ENCODE measurements at places on chromosomes 5 and 9.

- peak; percentile 35 for DNase-seq
These were observed 2.7 kb upstream of the EBF1 start for GRCh38 chr5:159102311-159102934.

GRCh38 chr5:123790226-123790625, 278.2 kb downstream of the CSNK1G3 start:
- DNase-seq, result no peak

DNA sequence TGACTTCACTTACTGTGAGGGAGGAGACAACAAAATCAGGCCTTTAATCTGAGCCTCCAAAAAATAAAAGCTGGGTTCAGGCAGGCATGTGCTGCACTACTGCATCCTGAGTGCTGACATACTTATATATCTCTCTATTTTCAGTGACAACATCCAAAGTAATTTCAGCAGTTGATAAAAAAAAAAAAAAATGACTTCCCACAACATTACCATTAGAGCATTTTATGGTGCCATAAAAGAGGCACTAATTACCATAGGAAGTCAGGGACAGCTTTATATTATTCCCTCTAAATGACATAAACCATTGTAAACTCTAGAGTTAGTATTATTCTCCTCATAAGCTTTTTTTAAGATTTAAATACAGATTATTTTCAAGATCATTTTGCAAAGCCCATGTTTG, 346.1 kb downstream of the SLCO4C1 start:
- no peak for DNase-seq

GRCh38 chr5:148107608-148108007, 43.8 kb downstream of the SPINK5 start:
- DNase-seq, result no peak

GRCh38 chr5:72651779-72652178, 144.6 kb upstream of the ZNF366 start:
- DNase-seq, result no peak

DNA sequence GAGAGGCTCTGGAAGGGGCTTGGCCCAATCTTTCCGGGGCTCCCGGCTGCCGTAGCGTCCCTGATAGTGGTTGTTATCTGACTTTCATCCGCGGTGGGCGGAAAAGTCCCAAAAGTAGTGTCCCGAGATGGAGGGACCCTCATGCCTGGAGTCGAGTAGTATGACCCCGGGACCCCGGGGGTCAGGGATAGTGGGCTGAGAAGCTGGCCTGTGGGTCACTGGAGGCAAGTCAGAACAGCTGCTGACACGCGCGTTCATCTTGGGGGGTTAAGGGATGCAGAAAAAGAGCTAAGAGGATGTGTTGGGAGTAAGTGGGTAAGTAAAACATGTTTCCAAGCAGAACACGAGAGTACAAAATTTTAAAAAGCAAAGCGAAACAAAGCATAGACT, 123.4 kb downstream of the TMEM161B start:
- no peak for DNase-seq

DNA sequence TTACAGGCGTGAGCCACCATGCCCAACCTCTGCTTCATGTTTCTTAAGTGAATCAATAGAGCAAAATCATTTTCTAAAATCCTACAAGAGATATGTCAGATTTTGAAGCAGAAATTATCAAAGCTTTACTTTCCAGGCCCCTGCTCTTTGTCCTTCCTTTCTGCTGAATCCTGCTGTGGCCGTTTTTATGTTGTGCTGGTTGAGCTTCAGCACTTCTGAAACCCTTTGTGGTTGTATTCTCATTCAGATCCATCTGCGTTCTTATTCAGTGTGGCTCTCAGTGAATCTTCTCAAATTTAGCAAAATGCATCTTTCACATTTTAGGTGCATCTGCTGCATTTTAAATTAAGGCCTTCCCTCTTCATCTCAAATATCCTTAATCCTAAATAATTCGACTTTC, 26.0 kb downstream of the JMY start:
- no peak for DNase-seq

GRCh38 chr5:143275512-143276363, 127.7 kb downstream of the NR3C1 start:
- no peak for DNase-seq

- DNase-seq, result no peak
These were observed 43.1 kb downstream of the ELL2 start for GRCh38 chr5:95918421-95919006.

GRCh38 chr9:128689293-128689774, 312 bp downstream of the SET start:
- DNase-seq, result no peak

DNA sequence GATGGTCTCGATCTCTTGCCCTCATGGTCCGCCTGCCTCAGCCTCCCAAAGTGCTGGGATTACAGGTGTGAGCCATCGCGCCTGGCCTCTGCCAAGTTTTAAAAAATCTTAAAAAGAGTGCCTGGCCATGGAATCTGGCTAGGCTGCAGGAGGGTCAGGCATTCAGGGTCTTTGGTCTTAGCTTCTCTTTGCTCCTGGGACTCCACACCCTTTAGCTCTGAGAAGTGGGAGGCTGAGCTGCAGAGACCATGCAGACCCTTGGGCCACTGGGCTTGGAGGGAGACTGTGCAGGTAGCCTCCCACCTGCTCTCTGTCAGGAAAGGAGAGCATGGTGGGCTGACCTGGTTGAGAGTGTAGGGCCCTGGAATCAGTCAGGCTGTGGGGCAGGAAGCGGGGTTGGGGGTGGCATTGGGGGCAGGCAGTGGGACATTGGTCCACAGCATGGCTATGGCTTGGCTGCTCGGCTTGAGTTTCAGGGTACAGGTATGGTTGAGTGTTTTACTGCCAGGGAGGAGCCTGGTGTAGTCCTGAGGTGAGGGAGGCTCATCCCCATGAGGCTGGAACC, 20.8 kb downstream of the PHF2 start:
- DNase-seq, result no peak

DNA sequence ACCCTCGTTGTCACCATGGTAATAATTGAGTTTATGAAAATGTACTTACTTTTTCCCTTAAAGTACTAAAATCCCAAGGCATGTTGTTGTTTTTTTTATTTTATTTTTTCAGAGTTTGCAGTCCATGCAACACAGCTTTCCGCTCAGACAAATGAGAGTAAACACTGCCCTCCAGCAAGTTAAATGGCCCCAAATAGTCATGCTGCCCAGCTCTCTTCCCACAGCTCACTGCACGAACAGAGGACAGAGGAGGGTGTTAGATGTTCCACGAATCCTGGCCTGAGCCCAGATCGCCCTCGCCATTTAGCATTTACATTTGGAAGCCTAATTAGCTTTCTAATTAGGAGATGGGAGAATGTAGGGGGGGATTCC, 1.9 kb downstream of the NIM1K start:
- no peak for DNase-seq

DNA sequence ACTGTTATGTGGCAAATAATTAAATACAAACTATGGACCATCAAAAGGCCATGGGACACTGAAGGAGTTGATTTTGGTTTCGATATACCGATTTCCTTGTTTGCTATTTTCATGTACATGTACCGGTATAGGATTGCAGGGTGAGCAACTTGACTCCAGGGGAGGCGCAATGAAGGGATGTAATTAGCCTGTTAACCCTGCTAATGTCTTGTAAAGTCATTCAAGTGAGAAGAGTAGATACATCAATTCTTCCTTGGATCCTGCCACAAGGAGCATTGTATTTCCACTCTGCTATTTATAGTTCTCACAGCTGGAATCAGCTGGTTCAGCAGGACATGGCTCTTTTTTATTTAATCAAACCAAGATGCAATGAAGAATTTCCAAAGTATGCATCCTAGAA, 102.0 kb downstream of the STK32A start:
- DNase-seq, result peak; percentile 19

DNA sequence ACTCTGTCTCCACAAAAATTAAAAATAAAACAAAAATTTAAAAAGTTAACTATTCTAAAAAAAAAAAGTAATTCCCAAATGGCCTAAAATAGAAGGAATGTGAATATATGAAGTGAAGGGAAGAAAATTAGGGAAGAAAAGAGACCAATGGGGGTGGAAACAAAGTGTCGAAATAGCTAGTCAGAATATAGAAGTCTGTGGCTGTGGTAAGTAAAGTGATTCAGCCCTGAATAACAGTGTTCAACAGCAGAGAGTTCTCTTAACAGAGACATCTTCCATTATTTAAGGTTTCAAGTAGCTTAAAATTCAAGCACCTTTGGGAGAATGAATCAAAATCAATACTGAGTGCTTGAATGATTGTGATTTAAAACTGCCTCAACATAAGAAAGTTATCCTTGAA, 51.7 kb downstream of the LPAR1 start:
- no peak for DNase-seq

GRCh38 chr5:1068895-1069719, 42.8 kb downstream of the SLC12A7 start:
- DNase-seq, result no peak

DNA sequence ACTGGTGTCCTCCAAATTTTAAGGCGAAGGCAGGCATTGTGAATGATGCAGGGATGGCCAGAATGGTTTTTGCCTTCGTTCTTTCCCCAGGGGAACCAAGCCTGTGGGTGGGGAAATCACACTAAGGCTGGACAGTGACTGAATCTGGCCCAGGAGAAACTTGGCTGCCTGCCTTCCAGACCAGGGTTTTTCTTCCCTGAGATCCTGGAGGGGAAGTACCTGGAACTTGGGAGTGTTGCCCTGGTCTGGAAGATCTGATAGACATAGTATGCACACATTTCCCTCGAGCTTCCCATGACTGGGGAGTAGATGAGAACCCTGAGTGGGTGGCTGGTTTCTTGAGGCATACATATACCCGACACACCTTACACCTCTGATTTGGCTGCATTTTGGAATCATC, 664 bp upstream of the IL11RA start:
- peak; percentile 52 for DNase-seq

DNA sequence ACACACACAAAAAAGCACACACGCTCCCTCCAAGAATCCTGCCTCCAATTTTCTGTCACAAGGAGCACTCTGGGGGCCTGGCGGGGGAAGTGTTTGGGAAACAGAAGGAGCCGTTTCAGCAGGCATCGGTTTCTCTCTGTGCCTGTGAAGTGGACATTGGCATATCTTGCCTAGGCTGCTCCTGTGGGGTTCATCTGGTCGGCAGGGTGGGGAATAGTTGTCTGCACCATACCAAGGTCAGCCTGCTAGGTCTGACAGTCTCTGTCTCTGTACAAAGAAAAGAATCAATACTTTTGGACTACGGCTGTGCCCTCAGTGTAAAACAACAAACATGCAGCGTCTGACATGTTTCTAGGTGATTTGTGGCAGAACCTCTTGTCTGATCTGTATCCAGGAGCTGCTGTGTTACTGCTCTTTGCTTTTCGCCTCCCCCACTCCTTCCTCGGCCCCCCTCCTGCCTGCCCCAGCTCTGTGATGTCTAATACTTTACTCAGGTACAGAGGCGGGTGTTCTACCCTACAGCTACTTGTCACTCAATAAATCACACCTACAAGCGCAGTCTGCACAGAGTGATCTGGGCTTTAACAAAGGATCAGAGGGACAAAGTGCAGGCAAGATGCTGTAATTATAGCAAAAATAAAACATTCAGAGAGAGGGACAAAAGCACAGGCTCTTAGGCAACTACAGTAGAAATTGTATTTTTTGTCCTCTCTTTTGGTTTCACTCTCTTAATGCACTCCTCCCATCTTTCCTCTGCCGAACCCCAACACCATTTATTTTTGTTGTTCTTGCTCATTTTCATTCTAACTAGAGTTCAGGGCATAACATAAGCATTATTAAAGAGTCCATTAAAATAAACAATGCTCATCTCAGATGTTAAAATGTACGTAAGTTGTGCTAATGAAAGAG, 216.7 kb downstream of the BNC2 start:
- no peak for DNase-seq

- no peak for DNase-seq
These were observed 13.2 kb downstream of the TSC1 start for GRCh38 chr9:132931178-132931735.

- no peak for DNase-seq
These were observed 145.3 kb upstream of the ADCY2 start for GRCh38 chr5:7250611-7251010.

DNA sequence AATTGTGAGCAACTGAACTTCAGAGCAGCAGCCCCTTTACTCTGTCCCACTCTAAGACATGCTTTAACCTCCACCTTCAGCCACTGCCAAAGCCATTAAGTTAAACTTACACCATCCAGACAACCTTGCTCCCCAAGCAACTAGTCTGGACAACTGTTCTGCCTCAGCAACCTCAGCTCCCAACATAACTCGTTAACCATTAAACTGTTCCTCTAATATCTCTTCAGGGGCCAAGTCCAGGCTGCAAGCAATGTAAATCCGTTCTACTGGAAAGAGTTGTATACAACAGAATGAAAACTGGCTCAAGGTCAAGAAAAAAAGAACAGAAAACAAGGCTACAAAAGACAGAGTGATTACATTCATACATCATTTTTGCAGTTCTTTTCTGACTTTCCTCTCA, 131.7 kb upstream of the TARS1 start:
- peak; percentile 15 for DNase-seq

GRCh38 chr9:137042751-137043727, 2.9 kb downstream of the NPDC1 start:
- DNase-seq, result no peak

GRCh38 chr5:36844305-36844704, 32.3 kb upstream of the NIPBL start:
- DNase-seq, result no peak

DNA sequence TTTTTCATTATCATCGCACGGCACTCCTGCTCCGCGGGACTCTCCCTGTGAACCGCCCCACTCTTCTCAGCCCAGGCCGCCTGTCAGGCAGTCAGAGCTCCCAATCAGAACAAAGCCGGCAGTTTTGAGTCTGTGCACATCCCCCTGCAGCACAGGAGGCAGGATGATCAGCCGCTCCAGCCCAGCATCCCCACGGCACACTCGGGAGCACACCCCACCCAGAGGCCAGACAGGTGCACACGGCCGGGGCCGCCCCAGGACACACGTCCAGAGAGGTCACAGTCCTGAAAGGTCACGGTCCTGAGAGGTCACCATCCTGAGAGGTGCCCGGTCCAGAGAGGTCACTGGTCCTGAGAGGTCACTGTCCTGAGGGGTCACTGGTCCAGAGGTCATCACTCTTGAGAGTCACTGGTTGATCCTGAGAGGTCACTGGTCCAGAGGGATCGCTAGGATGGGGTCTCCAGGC, 8.4 kb downstream of the TPPP start:
- no peak for DNase-seq

DNA sequence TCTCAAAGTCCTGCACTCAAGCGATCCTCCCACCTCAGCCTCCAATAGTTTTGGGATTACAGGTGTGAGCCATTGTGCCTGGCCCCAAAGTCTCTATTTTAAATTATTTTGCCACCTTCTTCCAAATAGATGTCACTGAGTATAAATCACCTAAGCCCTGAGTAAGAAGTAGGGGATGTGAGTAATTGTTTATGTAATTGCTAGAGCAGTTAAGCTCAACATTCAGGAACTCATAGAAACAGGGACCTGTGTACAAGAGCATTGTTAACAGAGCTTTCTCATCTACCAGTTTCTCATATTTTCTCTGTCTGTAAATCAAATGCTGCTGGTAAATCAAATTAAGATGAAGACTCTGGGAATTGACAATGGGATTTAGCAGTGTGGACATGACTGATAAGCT, 26.3 kb downstream of the CDK7 start:
- no peak for DNase-seq

- DNase-seq, result no peak
These were observed 222.2 kb downstream of the TMEM167A start for GRCh38 chr5:82854956-82855355.

GRCh38 chr5:44887722-44888121, 79.0 kb downstream of the MRPS30 start:
- DNase-seq, result no peak

- peak; percentile 98 for DNase-seq
These were observed 97.2 kb downstream of the SH3TC2 start for GRCh38 chr5:148965511-148966265.

GRCh38 chr5:97405941-97406340, 222.9 kb upstream of the RIOK2 start:
- no peak for DNase-seq

GRCh38 chr9:38652044-38652443, 31.6 kb upstream of the ANKRD18A start:
- no peak for DNase-seq
